HT-29 (cell line): ENCODE measurements at places on chromosomes 3 and 15.

DNA sequence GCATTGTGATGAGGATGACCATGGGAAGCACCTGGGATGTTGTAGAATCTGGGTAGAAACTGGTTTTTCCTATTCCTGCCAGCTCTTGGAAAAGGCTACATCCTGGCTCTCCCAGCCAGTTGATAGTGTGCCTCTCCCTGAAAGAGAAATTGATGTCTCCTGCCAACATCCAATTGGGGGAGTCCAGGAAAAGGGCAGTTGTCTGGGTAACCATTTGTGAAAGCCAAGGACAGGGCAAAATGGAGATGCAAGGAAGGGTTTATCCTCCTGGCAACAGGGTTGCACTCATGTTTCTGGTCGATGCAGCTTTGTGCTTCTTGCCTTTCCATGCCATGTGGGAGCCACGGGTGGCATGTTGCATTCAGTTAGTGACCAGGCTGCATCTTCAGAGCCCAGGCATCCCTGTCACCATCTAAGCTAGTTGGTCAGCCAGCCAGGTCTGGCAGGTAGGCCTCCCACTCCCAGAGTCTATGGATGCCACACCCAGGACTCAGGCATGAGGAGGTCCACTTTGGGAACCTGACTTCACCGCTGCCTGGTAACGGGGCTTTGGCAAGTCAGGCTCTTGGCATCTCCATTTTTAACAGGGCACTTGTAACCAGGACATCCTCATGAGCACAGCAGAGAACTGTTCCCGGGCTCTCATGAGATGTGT is 153.5 kb downstream of the DNAJB8 start:
- DNase-seq = no peak

- no peak for DNase-seq
These were observed 56.2 kb downstream of the AAGAB start for GRCh38 chr15:67198157-67198754.

DNA sequence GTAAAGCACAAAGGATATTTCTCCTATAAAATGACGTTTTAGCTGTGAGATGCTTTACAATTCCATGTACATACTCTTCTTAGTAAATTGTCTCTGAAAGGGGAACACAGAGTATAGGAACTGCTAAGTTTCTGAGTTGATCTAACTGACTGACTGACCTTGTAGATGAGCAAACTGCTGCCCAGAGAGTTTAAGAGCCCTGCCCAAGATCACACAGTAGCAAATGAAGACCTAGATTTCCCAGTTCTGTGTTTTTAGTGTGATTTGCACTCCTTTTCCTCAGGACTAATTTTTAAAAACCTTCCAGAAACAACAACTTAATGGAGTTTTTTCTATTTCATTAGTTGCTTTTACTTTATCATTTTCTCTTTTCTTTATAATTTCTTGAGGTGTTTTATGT is 247.7 kb downstream of the PDCD6IP start:
- DNase-seq = no peak

- DNase-seq = no peak
These were observed 374.1 kb downstream of the EFHB start for GRCh38 chr3:19559724-19560442.

DNA sequence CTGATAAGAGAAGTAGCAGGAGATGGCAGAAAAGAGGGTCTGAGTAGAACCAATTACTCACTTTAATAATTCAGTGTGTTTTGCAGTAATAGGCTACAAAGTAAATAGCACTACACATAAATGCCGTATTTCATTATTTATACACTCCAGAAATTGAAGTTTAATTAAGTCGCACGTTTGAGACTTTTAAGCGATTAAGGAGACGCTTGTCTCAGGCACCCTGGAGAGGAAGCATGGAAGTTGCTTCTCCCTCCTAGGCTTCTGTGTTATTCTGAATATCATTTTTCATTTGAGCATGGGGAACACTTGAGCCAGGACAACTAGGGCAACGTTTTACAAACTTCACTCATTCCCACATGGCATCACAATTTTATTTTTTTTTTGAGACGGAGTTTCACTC is 12.2 kb downstream of the GXYLT2 start:
- no peak for DNase-seq

DNA sequence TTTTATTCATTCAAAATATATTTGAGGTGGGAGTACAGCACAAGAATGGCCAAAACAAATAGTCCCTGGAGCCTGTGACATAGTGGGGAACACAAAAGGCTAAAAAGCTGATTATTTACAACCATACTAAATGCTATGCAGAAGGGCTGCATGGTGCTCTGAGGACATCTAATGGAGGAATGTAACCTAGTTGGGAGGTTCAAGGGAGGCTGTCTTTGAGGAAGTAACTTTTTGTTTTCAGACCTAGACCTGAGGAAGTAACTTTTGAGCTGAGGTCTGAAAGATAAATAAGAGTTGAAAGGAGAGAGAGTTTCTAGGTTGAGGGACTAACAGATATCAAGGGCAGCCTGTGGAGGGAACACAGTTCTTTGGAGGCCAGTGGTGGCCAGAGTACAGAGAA is 34.8 kb upstream of the RASA2 start:
- peak; percentile 63 for DNase-seq

GRCh38 chr3:86774082-86774691 is 216.8 kb downstream of the VGLL3 start:
- peak; percentile 19 for DNase-seq

- no peak for DNase-seq
These were observed 103.8 kb upstream of the GALNT15 start for GRCh38 chr3:16070707-16071106.

DNA sequence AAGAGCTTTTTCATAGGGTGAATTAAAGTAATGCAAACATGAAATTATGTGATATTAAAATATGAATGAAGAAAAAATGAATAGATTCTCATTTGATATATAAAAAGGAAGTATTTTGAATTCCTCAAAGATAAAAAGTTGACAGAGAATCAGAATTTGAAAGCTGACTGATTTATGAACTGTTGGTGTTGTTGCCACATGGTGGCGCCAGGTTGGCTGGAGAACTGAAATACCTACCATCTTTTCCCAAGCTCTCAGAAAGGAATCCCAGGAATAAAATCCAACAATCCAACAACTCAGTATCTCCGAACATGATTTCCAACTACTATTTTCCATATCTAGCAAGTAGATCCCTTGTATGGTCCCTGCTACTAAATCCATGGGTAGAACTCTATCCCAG is 3.1 kb downstream of the MYRIP start:
- peak; percentile 35 for DNase-seq

GRCh38 chr3:65170390-65171042 is 482.7 kb upstream of the ADAMTS9 start:
- DNase-seq = no peak

- no peak for DNase-seq
These were observed 101.9 kb downstream of the GRM7 start for GRCh38 chr3:6962801-6963200.

DNA sequence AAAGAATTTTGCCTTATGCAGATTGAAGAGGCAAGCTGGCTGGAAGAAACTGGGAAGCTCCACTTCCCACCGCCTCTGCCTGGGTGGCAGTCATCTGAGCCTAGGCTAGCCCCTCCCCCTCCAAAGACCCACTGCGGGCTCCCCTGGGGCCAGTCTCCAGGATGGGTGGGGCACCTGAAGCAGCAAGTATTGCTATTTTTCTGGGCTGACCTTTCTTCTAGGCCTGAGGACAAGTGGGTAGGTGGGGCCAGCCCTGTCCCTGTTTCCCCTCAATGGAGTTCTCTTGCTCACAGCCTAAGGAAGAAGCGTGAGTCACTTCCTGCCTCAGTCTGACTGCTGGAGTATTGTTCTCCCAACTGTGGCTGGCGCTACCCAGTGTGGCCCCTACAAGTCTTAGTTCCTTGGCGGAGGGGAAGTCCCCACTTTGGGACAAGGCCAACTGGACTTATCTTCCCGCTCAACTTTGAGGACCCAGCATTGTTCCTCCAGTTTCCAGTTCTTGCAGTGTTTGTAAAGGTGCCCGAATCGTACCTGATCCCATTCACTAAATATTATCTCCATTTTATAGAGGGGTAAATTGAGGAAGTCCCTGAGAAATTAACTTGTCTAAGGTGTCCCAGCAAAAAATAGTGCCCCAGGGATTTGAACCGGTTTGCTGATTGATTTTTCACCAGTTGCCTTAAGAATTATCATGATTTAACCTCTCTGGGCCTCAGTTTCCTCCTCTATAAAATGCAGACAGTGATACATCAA is 1.4 kb downstream of the FURIN start:
- DNase-seq = peak; percentile 44

GRCh38 chr15:33154351-33155166 is 40.0 kb downstream of the FMN1 start:
- peak; percentile 19 for DNase-seq

GRCh38 chr3:108565506-108565905 is 23.7 kb downstream of the CIP2A start:
- no peak for DNase-seq

- DNase-seq = no peak
These were observed 74.0 kb upstream of the CNTN4 start for GRCh38 chr3:2024713-2025112.

DNA sequence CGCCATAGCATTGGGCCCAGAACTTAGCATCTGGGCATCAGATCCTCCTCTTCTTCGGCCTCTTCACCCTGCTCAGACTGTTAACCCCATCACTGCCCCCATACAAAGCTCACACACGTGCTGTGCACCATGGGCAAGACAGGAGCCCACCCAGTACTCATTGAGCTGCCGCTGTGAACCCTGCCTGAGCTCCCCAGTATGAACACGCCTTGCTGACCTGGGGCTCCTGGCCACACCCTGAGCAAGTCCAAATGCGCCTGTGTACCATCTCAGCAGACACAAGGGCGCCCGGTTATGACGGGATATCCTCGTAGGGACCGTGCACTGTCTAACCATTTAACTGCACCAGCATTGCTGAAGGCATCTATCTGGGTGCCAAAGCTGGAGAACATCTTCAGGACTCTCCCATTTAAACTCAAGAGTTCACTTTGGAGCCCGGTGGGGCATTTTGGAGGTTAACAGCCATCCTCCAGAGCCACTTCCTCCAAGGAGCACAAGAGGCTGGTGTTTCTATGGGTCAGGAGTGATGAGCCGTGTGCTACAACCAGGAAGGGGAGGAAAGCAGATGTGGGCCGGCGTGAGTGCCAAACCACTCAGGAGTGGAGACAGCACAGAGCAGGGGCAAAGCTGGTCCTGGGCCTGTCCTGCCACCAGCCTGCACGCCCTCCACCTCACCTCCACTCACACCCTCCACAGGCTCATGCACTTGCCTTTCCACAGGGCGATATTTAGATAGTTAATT is 12.1 kb downstream of the PRR23E start:
- DNase-seq = no peak

GRCh38 chr15:75008221-75008625 is 12.9 kb downstream of the SCAMP5 start:
- DNase-seq = no peak

- DNase-seq = peak; percentile 79
These were observed 725.5 kb upstream of the ARRDC4 start for GRCh38 chr15:97234851-97235610.

DNA sequence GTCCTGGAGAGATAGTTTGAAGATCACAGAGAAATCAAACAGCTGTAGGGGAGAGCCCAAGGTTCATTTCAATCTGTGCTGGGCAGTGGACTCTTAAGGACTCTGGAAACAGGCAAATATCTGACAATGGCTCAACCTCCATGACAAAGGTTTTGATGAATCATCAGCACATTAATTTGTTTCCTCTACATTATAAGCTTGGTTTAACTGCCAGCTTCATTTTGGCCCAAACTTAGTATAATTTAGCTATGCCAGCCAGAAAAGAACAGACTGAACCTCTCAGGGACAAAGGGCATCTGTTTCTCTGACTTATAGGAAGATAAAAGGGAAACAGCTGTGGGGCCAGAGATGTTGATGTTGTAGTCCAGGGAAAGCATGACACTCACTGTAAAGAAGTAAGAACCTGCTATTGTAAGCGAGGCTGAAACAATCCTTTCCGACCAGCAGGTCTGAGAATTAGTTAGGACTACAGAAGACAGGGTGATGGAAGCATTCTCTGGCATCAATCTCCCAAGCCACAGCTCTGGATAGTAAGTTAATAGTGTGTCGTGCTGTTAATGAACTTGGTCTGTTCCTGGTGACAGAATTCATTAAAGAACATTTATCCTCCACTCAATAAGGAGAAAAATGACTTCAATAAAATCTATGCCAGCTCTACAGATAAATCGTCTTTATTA is 110.1 kb downstream of the KCNMB2 start:
- DNase-seq = no peak

GRCh38 chr3:38610436-38610835 is 39.1 kb downstream of the SCN5A start:
- DNase-seq = no peak

GRCh38 chr15:66359740-66360139 is 3.3 kb upstream of the TIPIN start:
- peak; percentile 42 for DNase-seq

DNA sequence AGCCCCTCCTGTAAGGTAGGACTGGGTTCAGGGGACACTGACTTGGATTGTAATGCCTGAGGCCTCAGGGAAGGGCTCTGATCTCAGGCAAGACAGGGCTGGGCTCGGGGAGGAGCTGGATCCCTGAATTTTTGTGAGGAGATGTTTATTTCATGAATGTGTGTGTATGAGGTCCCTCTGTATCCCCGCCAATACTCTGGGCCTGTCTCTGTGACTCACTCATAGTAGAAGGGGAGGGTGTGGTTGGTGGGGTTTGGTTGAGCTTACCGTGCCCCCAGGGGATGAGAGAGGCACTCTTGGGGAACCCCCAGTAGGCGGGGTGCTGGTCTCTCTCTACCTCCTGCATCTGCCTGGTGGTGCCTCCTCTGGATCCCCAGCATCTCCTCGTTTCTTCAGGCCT is 28.1 kb downstream of the RPSA start:
- DNase-seq = no peak

DNA sequence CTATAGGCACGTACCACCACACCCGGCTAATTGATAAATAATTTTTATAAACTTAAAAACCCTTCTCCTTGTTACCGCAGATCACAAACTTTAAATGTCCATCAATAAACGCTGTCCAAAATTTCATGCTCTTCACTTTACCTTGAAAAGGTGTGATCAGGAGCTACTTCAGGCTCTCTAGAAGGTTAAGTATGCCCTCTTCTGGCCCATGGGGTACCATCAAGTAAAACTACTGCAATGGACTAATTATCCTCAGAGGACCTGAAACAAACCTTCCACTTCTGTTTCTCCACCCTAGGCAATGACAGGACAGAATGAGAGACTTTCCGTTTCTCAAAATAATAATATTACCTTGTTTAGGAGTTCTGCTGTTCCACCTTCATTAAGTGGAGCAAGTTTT is 9.2 kb downstream of the LZTFL1 start:
- peak; percentile 36 for DNase-seq

DNA sequence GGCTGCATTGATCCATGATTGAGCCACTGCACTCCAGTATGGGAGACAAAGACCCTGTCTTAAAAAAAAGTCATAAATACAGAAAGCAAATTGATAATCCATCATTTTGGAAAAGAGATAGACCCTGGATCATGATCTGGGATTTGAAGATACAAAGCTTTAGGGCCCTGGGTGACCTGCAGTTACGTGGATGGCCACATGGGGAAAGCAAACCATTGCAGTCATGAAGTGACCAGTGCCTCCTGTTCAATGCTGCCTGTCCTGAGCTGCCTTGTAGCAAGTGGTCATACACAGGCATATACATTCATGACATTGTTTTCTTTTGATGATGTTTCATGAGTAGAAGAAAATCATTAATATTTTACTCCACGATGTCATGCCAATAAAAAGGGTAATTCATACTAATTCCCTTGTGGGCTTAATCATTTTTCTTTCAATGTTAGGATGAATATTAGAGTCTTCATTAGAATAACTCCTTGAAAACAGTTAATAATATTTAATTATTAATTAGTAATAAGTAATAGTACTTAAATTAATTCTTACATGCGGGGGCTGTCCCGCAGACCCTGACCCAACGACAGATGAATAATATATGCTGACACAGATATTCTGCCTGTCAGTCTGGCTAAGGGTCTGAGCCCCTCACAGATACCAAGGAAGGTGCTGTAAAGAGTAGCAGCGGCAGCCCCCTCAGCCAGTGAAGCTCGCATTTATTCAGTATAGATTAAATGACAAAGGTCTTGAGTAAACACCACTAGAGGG is 109.0 kb upstream of the UNC13C start:
- DNase-seq = peak; percentile 78
